ENCODE measurements at places on chromosomes 4 and X.
A peak's percentile ranks its signal among the peaks of the same experiment; 100 is the strongest.

DNA sequence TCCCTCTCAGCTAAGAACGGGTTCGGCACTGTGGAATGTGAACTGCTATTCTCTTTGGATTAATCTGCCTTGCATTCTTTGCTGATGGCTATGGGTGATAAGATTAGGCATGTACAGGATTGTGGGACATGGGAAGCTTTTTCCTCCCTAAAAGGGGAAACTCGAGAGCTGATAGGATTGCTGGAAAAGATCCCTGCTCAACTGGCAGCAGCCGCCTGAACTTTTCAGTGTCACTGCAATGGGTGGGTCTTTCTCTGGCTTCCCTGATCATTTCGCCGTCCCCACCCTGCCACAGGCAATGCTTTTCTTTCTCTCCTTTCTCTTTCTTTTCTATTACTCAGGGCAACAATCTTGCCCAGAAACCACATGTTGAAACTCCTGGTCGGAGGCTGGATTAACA lies 20.5 kb downstream of the PAGE2 start:
- DNase-seq: no peak

GRCh38 chr4:10593130-10593529 lies 91.4 kb downstream of the CLNK start:
- DNase-seq: no peak

DNA sequence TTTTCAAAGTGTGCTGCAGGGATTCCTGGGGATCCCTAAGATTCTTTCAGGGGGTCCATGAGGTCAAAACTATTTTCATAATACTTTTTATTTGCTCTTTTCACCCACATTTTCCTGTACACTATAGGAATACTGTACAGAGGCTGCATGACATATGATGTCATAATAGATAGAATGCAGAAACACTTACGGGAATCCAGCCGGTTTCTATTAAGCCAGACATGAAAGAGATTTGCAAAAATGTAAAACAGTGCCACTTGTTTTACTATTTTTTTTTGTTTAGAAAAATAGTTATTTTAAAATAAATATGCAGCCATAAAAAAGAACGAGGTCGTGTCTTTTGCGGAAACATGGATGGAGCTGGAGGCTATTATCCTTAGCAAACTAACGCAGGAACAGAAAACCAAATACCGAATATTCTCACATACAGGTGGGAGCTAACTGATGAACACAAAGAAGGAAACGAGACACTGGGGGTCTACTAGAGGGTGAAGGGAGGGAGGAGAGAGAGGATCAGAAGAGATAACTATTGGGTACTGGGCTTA lies 5.0 kb downstream of the ZFX start:
- no peak for DNase-seq

DNA sequence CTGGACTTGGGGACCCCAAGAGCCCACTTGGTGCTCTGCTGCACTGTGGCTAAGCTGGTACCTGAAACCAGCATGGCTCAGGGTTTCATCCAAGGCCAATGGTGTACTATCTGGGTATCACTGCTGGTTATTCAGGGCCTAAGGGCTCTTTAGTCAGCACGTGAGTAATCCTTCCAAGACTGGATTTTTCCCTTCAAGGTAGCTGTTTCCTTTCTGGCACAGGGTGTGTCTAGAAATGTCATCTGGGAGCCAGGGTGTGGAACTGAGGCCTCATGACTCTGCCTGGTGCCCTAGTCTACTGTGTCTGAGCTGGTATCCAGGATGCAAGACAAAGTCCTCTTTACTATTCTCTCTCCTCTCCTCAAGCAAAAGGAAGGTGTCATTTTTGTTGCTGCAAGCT lies 99.0 kb upstream of the QRFPR start:
- peak; percentile 55 for DNase-seq

GRCh38 chrX:45622538-45622937 lies 421.9 kb upstream of the DIPK2B start:
- DNase-seq: no peak

DNA sequence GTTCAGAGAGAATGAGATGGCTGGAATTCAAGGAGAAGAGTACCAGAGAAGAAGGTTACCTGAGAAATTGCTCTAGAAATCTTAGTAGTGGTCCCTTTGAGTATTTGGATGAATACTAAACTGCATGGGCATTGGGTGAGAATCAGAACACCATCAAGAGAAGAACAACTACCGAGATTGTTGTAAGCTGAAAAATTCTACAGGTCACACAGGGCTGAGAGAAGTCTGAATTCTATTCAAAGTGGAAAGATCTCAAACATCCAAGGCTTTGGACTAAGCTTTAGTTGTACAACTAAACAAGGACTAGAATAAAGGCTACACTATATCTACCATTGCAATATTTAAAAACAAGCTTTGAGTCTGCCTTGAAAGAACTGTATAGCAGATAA lies 40.8 kb downstream of the LRBA start:
- no peak for DNase-seq

- DNase-seq: no peak
Measured at GRCh38 chrX:115138040-115138439, 51.2 kb upstream of the RBMXL3 start.

DNA sequence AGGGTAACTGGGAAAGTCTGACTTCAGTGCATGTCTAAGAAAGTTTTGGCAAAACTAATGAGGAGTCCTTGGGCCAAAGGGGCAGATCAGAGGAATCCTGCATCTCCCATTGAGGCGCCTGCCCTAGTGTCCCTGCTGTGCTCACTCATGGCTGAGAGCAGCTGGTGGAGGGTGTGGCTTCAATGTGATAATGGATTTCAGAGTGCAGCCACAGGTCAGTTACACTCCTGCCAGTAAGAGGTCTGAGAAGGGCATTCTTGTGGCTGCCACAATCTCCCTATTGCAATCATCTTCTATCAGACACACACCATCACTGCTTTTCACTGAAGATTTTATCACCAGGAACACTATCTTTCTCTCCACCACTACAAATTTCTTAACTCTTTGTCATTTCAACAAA lies 457.1 kb downstream of the MID1IP1 start:
- DNase-seq: no peak

DNA sequence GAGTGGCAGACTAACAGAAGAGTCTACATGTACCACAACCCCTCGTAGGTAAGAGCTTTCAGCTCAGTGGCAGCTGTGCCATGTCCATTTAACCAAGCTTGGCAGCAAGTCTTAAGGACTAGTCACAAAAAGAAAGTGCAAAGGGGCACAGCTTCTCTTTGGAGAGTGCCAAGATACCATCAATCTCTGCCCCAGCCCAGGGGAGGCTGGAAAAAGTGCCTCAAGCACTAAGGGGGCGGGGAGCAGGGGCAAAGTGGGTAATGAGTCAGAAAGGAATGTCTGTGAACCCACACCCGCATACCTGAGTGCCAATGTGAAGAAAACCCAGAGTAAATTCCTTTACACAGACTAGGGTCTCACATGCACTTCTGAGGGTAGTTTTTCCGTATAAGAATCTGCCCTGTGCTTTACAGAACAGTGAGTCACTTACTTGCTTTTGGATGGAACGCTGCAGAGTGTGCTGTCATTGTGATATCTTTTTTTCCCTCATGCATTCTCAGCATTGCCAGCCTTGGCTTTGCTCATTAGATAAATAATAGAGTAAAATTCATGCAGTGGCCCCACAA lies 219.8 kb downstream of the ZNF674 start:
- DNase-seq: peak; percentile 84

DNA sequence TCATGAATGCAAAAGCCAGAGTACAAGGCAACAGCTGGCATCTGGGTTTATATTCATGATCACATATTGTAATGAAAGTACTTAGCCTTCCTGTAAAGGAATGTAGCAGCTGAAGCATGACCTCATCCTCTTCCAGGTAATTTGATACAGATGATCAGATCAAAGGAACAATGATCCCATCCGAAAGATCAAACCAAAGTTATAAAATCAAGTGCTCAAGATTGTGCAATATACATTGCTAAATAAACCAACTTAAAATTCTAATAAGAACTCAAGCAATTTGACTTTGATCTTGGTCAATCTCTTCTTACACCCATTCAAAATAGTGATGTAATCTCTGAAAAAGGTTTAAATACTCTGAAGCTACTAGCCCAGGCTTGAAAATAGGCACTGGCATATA lies 113.1 kb upstream of the INPP4B start:
- DNase-seq: peak; percentile 10

GRCh38 chr4:530017-530781 lies 31.2 kb downstream of the PIGG start:
- no peak for DNase-seq

DNA sequence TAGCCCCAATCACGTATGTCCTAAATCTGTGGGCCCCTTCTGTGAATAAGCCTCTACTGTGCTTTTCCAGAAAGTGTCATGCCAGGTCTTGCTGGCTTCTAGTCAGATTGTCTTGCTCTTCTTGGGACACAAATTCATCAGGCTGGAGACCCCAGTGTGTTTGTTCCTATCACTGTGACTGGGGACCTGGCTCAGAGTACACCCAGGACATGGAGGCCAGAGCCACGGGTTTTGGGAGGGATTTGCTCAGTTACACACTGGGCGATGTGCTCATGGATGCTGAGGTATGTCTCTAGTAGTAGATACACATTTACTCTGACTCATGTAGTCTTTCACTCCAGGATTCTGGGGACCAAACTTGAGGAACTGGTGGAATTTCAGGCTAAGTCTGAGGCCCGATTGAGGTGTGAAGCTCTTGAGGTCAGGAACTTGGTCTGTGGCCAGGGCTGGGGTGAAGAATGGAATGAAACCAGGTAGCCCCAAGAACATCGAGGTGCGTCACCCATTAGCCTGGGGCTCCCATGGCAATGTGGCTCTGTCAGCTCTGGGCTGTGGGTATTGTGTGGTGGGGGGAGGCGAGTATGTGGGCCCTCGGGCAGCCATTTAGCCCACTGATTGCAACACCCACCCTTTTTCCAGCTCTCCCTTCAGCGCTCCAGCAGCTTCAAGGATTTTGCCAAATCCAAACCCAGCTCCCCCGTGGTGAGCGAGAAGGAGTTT lies 7.7 kb downstream of the SASH3 start:
- DNase-seq: no peak
